ENCODE measurements at places on chromosomes 16 and 17.
A peak's percentile ranks its signal among the peaks of the same experiment; 100 is the strongest.

DNA sequence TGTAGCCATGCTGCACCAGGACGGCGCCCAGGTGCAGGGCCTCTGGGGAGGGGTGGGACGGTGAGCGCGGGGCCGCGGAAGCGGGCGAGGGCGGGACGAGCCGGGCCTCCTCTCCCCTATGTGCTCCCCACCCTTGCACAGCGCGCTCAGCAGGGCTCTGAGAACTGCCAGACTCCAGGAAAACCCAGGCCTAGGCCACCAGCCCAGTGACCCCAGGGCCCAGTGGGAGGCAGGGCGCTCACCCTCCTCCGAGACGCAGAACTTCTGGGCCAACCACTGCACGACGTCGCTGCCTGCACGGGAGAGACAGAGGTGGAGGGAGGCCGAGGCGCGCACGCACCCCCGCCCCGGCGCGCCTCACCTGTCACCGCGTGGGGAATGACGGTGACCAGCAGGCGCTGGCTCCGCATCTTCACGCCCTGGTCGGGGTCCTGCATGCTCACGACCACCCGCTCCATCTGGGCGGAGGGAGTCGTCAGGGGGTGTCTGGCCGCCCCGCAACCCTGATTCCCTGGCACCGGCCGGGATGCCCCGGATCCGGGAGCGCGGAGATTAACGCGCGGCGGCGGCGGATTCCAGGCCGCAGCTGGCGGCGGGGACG lies 603 bp downstream of the RGS11 start:
- DNase-seq: no peak

DNA sequence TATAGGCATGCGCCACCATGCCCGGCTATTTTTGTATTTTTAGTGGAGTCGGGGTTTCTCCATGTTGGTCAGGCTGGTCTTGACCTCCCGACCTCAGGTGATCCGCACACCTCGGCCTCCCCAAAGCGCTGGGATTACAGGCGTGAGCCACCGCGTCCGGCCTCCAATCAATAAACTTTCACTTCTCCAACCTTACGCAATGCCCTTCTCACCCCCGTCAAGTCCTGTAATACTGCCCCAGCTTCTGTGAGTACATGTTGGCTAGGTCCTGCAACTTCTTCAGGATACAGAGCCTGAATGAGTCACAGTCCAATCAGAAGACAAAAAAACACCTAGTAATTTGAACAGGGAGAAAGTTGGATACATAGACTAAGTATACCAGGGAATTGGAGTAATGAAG lies 47.1 kb upstream of the PHOSPHO1 start:
- no peak for DNase-seq

- no peak for DNase-seq
These were observed 42.0 kb downstream of the TNFRSF13B start for GRCh38 chr17:16929757-16930520.

DNA sequence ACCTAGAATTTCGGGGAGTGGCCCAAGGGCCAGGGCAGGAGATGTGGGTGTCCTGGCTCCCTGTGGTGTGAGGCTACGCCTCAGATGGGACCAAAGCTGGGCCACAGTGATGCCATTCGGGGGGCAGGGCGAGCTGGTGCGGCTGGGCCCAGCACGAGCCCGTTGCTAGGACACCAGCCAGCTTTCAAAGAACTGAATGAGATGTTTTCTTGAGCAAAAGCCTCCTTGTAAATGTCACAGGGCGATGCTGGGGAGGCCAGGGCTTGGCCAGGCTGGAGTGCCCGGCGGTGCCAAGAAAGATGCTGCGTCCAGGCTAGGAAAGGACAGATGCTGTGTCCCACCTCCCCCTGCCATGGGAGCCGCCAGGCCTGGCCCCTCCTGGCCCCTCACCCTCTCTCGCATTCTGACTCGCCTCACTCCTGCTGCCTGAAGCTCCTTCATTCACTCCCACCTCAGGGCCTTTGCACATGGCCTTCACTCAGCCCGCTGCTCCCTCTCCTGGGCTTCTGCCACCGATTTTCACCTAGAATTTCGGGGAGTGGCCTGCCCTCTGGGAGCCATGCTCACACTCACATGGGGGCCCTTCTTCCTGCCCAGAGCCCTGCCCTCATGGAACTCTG lies 39.1 kb downstream of the CPNE2 start:
- peak; percentile 14 for DNase-seq

GRCh38 chr16:4021070-4021779 lies 95.0 kb downstream of the ADCY9 start:
- no peak for DNase-seq

DNA sequence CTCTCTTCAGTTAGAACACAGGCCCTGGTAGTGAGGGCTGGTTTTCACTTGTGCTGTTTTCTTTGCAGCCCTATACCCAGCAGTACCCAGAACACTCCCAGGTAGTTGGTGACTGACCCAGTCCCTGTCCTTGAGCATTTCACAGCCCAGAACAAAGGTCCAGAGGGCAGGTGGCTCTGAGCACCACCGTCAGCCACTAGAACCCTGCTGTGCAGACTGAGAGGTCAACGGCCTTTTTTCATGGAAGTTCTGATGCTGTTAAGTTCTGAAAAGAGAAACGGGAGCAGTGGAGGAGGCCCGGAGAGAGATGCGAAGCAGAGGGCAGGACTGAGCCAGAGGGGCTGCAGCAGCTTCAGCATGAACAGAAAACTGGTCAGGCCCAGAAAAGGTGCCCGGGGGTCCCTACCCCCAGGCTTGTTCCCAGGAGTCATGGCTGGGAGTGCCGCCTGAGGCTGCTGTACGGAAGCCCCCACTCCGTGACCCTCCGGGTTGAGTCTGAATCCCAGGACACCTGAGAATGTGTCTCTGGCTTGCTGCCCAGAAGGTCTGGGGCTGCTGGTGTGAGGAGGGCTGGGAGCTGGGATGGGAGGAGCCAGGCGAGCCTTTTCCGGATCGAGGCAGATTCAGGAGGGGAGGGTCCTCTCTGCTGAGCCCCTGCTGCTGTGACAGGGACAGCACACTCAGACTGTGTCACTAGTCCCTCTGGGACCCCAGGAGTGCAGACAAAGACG lies 8.7 kb downstream of the ZNF276 start:
- no peak for DNase-seq

DNA sequence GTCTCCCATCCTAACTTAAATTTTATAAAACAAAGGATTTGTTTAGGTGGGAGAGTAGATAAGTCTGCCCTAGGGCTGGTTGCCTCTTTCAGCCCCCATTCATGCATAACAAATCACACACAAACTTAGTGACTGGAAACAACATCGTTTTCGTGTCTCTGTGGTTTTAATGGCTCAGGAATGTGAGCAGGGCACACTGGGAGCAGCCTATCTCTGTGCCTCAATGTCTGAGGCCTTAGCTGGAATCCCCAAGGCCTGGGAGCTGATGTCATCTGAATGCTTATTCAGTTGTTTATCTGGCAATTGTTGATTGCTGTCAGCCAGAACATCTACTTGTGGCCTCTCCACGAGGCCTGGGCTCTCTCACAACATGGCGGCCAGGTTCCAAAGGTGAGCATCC lies 101.9 kb upstream of the HSBP1 start:
- no peak for DNase-seq

- peak; percentile 30 for DNase-seq
These were observed 63.3 kb upstream of the MTMR4 start for GRCh38 chr17:58577696-58578095.

DNA sequence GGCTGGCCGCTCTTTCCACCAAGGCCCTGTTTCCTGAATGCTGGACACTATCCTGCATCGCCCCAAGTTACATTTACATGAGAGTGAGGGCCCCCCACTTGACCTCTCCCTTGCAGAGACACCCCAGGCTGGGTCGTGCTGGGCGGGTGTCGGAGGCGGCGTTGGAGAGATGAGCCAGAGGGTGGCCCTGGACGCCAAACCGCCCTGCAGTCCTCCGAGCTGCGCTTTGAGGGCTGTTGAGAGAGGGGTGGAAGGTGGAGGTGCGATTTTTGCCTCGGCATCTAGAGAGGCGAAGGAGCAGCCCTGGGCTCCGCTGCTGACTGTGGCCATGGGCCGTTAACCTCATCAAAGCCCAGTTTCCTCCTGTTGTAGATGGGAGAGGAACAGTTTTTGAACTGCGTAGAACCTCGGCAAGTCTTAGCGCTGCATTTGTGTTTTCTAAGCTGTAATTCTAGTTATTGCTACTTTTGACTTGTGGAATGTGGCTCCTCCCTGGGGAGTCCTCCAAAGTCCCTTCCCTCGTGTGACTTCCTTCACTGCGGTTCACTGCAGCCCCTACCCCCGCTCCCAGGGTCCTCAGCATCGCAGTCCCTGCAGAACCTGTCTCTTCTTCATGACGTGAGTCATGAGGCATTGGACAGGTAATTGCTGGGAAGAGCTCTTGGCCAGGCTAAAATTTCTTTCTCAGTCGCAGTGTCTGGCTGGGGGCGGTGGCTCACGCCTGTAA lies 986 bp upstream of the ELOB start:
- peak; percentile 41 for DNase-seq

DNA sequence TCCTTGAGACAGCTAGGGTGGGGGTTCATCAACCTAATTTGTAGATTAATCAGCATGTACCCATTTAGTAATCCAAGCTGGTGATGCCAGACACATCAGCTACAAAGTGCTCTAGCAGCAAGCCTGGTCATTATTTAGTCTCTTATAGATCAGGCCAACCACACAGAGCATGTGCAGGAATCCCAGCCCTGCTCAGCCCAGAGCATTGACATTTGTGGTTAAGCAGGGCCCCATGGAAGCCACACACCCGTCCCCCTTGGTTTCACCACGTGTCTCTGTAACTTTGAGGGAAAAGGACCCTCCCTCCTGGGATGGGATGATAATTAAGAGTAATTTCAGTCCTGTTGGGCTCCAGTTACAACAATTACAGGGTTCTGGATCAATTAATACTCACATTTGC lies 268.8 kb upstream of the RPL38 start:
- DNase-seq: no peak

GRCh38 chr16:85602402-85603202 lies 10.5 kb upstream of the GSE1 start:
- no peak for DNase-seq

GRCh38 chr17:57915985-57916757 lies 39.0 kb downstream of the CUEDC1 start:
- DNase-seq: no peak

GRCh38 chr17:61398721-61399130 lies 917 bp upstream of the TBX2 start:
- no peak for DNase-seq

- no peak for DNase-seq
These were observed 42.8 kb downstream of the KANSL1 start for GRCh38 chr17:46150216-46150963.

- peak; percentile 25 for DNase-seq
These were observed 1.6 kb downstream of the PYCARD start for GRCh38 chr16:31200821-31201568.

DNA sequence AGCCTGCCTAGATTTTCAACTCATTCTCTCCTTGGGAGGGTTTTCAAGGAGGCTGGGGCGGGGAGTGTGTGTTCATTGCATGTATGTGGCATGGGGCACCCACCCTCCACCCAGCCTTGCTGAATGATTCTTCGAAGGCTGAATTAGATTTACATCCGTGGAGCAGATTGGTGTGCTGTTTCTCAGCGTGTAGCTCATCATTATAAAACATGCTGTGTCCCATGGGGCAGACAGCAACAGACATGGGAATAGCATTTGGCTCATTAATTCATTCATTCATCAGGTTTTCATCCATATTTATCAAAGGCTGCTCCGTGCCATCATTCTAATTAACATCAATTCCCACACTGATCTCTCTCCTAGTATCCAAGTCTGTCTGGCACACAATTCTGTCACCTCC lies 10.6 kb upstream of the CD300A start:
- DNase-seq: no peak

DNA sequence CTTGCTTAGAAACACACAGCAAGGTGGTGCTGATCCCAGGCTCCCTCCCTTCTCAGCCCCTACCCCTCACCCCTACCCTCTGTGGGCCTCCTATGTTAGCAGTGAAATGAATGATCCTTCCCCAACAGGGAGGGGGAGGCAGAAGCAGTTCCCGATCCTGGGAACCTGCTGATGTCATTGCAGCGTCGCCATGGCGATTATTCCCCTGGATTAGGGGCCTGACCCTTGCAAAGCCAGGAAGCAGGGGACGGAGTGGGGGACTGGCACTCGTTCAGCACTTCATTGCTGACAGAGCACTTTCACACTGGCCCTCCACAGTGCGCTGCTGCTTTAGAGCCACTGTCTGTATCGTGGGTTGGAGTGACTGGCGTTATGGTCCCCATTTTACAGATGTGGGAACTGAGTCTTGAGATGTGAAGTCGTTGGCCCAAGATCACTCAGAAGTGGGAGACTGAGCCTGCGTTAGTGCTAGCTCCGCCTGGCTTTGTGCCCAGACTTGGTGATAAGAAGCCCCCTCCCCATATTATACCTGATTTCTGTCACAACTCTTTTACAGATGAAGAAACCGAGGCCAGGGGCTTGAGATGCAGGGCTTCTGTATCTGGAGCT lies 26.6 kb downstream of the LASP1 start:
- no peak for DNase-seq

- DNase-seq: no peak
These were observed 31.0 kb downstream of the MAPT start for GRCh38 chr17:45925311-45925710.

DNA sequence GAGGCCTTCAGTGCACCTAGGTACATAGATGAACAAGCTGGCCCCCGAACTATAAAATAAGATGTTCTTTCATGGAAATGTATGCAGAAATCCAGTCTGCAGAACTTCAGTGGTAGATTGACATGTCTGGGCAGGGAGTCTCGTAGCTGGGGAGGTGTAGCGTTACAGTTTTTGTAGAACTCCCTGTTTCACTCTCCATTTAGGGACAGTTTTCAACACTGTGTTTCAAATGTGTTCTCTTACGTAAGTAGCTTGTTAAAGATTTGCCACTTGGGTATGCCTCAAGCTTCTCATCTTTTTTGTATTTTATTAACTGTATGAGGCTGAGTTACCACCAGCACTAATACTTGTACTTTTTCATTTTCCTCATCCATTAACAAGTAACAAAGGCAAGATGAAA lies 46.6 kb downstream of the PLD6 start:
- DNase-seq: no peak

GRCh38 chr16:66389256-66390176 lies 23.0 kb downstream of the CDH5 start:
- no peak for DNase-seq

DNA sequence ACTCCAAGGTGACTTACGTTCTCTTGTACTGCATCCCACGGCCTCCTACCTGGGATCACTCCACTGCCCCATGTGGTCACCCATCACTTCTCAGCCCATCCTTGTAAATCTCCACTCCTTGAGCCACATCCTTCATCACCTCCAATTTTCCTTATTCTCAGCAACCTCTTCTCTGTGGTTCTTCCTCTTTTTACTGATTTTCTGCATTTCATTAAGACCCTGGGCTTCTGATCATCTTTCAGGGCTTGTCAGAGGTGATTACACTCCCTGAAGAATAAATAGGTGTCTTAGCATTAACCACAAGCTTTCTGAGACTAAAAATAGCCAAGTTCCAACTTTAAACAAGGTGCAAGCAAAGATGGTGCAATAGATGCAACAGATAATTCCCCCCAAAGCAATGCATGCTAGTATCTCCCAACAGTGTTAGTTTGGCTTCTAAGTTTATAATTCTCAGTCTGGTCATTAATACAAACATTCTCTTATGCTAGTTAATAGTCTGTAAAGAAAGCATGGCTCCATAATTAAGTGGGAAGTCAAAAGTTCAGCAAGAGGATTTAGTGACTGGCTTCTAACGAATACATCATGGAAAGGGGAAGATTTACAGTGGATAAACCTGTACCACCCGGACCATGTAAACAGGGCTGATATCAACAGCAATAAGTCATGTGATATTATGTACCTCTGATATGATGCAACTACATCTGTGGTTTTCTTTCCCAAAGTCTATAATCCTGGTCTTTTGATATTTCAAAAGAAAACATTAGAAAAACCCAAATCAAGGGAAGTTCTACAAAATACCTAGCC lies 47.4 kb upstream of the FOXJ1 start:
- no peak for DNase-seq

GRCh38 chr17:3804503-3804931 lies 3.5 kb upstream of the ITGAE start:
- no peak for DNase-seq

- DNase-seq: no peak
These were observed 1.9 kb downstream of the ZNF778 start for GRCh38 chr16:89219365-89219764.

All from CD4-positive, alpha-beta T cell treated with Interferon gamma for 1 hour (primary cell).